ENCODE measurements at places on chromosomes 3 and 15.
A peak's percentile ranks its signal among the peaks of the same experiment; 100 is the strongest.

DNA sequence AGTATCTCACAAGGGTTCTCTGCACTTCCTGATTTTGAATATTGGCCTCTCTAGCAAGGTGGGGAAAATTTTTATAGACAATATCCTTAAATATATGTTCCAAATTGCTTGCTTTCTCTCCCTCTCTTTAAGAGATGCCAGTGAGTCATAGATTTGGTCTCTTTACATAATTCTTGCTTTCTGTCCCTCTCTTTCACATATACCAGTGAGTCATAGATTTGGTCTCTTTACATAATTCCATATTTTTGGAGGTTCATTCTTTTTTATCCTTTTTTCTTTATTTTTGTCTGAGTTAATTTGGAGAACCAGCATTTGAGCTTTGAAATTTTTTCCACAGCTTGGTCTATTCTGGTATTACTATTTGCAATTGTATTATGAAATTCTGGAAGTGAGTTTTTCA, 77.7 kb upstream of the NUDT16 start:
- peak; percentile 43 for DNase-seq
- H3K4me3 ChIP-seq: no peak overlapping the region
- no peak overlapping the region for H3K27ac ChIP-seq
- H3K27me3 ChIP-seq: no peaks in the 10 kb centered on the region
- H3K36me3 ChIP-seq: no peaks in the 10 kb centered on the region

DNA sequence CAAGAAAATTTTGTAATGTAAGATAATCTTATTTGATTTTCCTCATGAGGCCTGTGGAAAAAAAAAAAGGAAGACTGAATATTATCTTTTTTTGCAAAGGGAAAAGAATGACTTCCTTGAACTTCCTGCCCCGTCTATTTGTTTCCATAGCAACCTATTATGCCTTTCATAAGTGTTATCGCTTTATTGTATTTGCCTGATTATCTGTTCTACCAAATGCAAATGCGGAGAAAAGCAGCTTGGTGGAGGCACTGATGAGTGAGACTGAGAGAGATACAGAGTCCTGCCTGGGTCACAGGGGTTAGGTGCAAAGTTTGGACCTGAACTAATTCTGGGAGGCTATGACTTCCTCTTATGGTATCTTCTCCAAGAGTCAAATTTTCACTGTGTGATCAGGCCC, 334.0 kb upstream of the KCNMB2 start:
- H3K36me3 ChIP-seq: no peaks in the 10 kb centered on the region
- H3K27ac ChIP-seq: no peak overlapping the region
- H3K27me3 ChIP-seq: no peaks in the 10 kb centered on the region
- no peak for DNase-seq

- no peak overlapping the region for H3K27ac ChIP-seq
- H3K27me3 ChIP-seq: no peaks in the 10 kb centered on the region
- H3K4me1 ChIP-seq: no peaks in the 10 kb centered on the region
These were observed 14.0 kb downstream of the VPS13C start for GRCh38 chr15:62046078-62046743.

GRCh38 chr15:63025460-63025859, 17.1 kb upstream of the TPM1 start:
- peaks cover under 1% of the 10 kb centered on the region for H3K4me1 ChIP-seq
- no peak overlapping the region for H3K4me3 ChIP-seq
- H3K36me3 ChIP-seq: no peaks in the 10 kb centered on the region
- H3K27ac ChIP-seq: no peak overlapping the region
- no peak for DNase-seq

DNA sequence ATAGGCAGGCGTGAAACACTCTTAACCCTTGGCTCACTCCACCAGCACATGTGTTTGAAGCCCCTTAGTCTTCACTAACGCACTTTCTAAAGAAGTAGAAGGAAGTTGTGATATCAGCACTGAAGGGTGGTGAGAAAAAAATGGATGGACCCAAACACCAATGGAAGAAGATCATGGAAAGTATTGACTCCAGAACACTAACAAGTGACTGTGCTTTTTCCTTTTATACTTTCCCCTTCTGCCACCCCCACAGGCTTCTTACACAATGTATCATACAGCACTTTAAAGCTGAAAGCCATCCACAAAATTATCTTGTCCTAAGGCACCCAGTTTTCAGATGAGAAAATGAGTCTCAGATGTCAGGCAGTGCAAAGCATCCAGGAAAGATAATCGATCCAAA, 93.9 kb upstream of the PHLDB2 start:
- peaks cover 3% of the 10 kb centered on the region for H3K4me1 ChIP-seq
- DNase-seq: no peak
- no peaks in the 10 kb centered on the region for H3K27me3 ChIP-seq
- no peak overlapping the region for H3K27ac ChIP-seq

DNA sequence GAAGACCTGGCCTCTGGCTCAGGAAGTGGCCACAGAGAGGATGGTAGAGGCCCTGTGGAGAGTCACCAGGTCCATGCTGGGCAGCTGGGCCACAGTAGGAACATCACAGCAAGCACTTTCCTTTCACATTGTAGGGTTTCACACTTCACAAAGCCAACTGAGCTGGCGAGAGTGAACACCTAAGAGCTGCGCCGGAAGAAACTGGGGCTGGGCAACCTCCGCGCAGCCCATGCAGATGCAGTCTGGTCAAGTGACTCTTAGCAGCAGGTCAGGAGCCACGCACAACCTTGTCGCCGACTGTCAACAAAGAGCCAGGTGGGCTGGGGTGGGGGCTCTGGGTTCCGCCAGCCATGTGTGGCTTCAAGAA, 15.3 kb upstream of the SHISA5 start:
- H3K4me3 ChIP-seq: no peak overlapping the region
- DNase-seq: no peak
- no peaks in the 10 kb centered on the region for H3K4me1 ChIP-seq
- no peak overlapping the region for H3K27ac ChIP-seq

DNA sequence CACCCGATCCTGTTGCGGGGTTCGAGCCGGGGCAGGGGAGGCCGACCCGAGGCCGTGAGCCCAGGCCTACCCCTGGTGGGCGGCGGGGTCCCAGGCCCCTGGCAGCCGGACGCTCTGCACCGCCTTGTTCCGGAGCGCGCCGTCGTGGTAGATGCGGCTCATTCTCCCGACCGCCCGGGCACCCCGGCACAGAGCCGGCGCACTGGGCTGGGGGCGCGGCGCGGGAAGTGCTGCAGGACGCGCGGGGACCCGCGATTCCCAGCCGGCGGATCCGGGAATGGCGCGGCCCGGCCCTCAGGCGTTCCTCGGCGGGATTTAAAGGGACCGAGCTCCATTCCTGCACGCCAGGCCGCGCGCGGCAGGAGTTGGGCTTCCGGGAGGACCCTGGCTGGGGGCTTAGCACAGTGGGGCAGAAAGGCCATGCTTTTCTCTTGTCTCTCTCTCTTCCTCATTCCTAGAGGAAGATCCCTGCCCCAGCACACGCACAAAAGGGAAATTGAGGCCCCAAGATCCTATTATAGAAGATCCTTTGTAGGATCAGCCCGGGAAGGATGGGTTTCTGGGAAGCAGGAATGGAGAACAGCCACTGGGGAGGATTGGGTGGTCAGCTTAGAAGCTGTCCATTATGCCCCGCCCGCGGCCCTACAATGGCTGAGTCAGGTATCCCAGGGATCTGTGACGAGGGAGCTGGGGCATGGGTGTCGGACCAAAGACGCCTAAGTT, at the start of gene ARPIN:
Gene ARPIN, minus strand, starts transcription at position 279 of the 723 bp plus-strand sequence. Its CDS starts 117 bp downstream, at position 162.
- DNase-seq: peak; percentile 79
- no peaks in the 10 kb centered on the region for H3K36me3 ChIP-seq
- no peaks in the 10 kb centered on the region for H3K4me1 ChIP-seq
- no peaks in the 10 kb centered on the region for H3K27me3 ChIP-seq

DNA sequence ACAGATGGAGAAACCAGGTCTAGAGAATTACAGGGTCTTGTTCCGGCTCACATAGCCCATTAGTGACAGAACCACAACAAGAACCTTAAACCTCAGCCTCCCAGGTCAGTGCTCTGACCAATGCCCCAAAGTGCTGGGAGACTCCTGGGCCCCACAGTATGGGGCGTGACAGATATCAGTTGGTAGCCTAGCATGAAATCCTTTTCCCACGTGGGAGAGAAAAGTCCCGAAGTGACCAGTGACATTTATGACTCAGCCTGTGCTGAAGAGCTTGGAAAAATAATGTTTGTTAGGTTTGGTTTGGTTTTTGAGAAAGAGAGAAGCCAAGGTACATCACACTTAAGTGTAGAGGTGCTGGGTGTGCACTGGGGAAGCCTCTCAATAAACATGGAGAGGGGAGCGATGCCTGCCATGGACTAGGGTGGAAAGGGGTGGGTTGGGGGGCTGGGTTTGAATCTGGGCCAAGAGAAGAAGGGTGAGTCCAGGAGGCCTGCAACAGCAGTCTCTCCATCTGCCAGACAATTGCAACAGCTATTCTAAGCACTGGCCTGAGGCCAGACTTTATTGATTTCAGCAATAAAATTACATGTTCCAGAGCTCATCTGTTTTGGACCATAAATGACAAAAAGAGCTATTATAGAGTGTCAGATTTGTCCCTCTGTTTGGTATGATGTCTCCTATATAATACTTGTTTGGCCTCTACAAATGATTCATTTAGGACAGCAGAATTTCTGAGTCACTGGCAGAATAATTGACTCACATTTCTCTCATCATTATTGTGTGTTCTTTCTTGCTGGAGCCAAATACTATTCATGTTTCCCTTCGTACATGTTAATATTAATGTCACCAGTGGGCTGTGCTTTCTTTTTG, 43.4 kb downstream of the C2CD4A start:
- no peak overlapping the region for H3K27ac ChIP-seq
- H3K27me3 ChIP-seq: no peaks in the 10 kb centered on the region
- H3K4me3 ChIP-seq: no peak overlapping the region
- no peaks in the 10 kb centered on the region for H3K4me1 ChIP-seq

DNA sequence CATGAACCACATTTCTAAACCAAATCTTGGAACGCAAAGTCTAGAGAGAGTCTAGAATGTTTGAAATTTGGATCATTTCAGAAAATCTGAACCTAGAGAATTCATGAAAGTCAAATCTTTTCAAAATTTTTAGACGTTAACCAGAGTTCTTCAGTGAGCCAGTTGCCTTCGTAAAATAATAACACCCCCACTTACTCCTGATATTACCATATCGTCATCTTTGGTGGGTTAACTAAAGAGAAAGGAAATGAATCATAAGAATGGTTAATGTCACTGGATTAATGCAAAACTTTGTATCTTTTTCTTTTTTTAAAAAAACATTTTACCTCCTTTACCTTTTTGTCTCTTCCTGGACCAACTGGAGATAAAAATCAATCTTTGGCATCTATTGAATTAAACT, 1.2 kb upstream of the ZBED2 start:
- H3K27me3 ChIP-seq: no peaks in the 10 kb centered on the region
- DNase-seq: no peak
- no peak overlapping the region for H3K27ac ChIP-seq

DNA sequence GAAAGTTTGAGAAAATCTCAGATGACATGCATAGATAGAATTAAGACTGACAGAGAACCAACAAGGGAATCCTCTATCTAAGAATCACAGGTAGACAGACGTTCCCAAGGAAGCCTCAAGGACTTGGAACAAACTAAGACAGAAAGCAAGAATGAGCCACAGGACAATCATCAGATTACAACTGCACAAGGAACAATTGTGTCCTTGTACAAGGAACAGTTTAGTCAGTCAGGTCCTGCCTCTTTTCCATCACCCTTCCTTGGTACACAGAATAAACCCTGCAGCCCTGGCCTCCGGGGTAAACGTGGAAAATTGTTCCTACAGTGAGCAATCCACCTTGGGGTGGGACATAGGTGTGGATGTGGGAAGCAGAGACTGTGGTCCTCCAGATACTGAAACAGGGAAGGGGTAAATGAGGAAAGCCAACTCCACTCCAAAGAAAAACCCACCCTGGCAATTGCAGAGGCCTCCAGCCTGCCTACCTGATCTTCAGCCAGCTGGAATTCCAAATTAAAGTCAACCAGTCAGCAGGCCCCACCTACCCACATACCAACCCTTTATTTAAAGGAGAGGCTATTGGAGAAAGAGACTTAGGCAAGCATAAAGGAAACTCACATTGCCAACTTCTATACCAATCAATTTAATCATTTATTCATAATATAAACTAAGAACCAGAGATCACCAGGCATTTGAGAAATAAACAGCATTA, 73.4 kb downstream of the ULK4 start:
- H3K4me3 ChIP-seq: no peak overlapping the region
- no peak overlapping the region for H3K27ac ChIP-seq
- DNase-seq: no peak
- H3K4me1 ChIP-seq: no peaks in the 10 kb centered on the region
- no peaks in the 10 kb centered on the region for H3K36me3 ChIP-seq

- no peaks in the 10 kb centered on the region for H3K4me1 ChIP-seq
- H3K36me3 ChIP-seq: no peaks in the 10 kb centered on the region
- H3K27ac ChIP-seq: no peak overlapping the region
- H3K4me3 ChIP-seq: no peak overlapping the region
- no peak for DNase-seq
These were observed 312.7 kb upstream of the DPH6 start for GRCh38 chr15:35858707-35859106.

- H3K4me3 ChIP-seq: no peak overlapping the region
- H3K27me3 ChIP-seq: no peaks in the 10 kb centered on the region
- DNase-seq: no peak
- no peak overlapping the region for H3K27ac ChIP-seq
These were observed 260.1 kb downstream of the UACA start for GRCh38 chr15:70503073-70503745.

DNA sequence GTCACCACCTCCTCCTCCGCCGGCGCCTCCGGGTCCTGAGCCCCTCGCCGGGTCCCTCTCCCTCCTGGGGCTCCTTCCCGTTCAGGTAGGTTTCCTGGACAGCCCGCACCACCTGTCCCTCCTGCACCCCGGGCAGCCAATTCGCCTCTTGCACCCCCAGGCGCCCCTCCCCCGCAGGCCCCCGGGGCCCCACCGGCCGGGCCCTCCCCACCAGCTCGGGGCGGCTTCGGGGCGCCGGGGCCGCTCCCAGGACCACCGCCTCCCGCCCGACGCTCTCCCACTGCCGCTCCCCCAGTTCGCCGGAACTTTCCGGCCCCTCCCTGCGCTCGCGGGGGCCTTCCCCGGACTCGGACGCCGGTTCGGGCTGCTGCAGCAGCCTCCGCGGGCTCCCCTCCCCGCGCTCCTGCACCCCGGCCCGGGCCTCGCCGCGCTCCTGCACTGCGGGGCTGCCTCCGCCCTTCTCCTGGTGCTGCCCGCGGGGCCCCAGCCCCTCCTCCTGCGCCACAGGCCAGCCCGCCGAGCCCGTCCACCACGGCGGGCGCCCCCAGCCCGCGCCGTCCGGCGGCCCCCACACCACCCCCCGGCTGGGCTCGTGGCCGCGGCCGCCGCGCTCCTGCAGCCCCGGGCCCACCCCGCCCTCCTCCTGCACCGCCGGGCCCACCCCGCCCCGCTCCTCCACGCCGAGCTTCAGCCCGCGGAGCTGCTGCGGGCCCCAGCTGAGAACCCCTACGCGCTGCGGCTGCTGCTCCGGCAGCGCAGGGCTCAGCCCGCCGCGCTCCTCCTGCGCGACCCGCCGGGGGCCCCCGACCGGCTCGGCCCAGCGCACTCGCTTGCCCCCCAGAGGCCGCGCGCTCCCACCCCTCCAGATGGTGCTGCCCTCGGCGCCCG, 587 bp upstream of the TNK2 start:
- H3K4me1 ChIP-seq: peaks cover 22% of the 10 kb centered on the region
- no peaks in the 10 kb centered on the region for H3K27me3 ChIP-seq

DNA sequence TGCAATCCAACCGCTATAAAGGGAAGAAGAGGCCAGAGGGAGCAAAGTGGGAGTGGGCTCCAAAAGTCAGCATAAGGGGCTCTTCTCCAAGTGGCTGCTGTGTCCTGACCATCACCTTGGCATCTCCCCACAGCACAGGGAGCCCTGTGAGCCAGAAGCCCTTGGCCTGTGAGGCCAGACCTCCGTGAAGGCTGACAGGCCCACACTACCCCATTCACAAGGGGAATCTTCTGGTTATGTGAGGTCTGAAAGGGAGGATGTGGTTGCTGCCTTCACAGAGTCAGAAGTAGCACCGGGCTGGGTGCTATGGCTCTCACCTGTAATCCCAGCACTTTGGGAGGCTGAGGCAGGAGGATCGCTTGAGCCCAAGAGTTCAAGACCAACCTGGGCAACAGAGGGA, 2.6 kb upstream of the ULK3 start:
- H3K4me3 ChIP-seq: no peak overlapping the region
- no peak overlapping the region for H3K27ac ChIP-seq
- peaks cover 5% of the 10 kb centered on the region for H3K4me1 ChIP-seq
